ENCODE measurements at places on chromosomes 7 and 10. TPM values are rescaled to one million over a fixed set of nuclear protein-coding genes. Genes with fewer than 3 reads are reported as not detected.

Gene MLXIPL
- 24.9 TPM for total RNA-seq

Gene TMEM225B
- total RNA-seq = 1.5 TPM

Gene METTL27
- 34.7 TPM for total RNA-seq

Gene FANK1
- total RNA-seq = 24.7 TPM

Gene ZNF22
- 22.4 TPM for total RNA-seq

Measured in PC-9 (cell line).